ENCODE measurements at places on chromosomes 6 and 20.

GRCh38 chr6:52176550-52176949, 9.6 kb upstream of the IL17A start:
- DNase-seq = no peak

- no peak for DNase-seq
These were observed 111.6 kb downstream of the EPHA7 start for GRCh38 chr6:93307505-93308409.

- DNase-seq = no peak
These were observed 3.4 kb upstream of the SRC start for GRCh38 chr20:37342231-37343177.

GRCh38 chr6:165266191-165266590, 43.2 kb downstream of the C6orf118 start:
- DNase-seq = no peak

DNA sequence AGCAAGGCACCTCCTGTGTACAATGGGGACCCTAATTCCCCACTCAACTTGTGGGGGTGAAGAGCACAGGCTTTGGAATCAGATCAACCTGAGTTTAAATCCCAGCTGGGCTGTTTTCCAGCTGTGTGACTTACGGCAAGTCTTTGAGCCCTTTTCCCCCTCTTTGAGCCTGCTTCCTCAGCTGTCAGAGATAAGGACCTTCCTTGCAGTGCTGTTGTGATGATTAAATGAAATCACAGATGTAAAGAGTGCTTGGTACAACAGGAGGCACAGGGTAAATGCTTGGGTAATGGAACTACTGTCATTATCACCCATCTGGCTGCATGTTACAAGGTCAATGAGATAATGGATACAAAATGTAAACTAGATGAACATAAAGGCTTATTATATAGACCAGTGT, 3.2 kb downstream of the SNX21 start:
- DNase-seq = no peak

DNA sequence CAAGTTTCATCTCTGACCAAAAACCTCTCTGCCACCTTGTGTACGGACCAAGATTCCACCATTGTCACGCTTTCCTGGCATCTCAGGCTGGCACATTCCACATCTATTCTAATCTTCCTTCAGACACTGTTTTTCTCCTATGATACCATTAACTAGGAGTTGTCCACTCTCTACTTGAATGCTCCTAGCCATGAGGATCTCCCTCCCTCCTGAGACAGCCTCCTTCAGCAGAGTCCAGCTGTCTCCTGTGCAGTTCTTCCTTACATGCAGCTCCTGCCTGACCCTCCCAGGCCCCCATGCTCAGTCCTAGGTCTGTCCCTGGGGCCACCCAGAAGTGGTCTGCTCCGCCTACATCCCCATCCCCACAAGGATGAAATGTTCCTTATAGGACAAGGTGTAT, 90.9 kb downstream of the CHMP4B start:
- no peak for DNase-seq

DNA sequence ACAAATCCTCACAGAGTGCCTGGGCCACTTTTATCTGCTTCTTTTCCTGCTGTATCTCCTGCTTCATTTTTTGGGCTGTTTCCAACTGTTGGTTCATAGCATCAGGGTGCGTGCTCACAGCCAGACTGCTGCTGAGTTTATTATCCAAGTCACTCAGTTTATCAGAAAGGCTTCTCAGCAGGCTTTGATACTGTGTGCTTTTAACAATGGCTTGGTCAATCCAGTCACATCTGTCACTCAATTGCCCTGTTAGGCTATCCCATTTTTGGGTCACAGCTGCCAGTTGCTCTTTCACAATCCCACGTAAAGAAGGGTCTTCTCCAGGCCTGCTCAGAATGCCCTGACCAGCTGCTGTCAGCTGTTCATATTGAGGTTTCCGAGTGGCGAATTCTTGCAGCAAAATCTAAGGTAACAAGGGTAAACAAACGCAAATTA, 87.2 kb downstream of the DST start:
- DNase-seq = no peak

GRCh38 chr6:54473328-54473727, 165.1 kb downstream of the TINAG start:
- no peak for DNase-seq

DNA sequence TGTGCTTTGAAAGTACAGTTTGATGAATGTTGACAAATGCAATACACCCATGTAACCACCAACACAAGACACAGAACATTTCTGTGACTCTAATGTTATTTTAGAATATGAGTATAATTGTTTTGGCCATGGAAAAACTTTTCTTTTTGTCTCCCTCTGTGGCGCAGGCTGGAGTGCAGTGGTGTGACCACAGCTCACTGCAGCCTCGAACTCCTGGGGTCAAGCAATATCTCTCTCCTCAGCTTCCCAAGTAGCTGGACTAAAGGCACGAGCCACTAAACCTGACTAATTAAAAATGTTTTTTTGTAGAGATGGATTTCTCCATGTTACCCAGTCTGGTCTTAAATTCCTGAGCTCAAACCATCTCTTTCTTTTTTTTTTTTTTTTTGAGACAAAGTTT, 20.3 kb upstream of the BCAS4 start:
- no peak for DNase-seq

DNA sequence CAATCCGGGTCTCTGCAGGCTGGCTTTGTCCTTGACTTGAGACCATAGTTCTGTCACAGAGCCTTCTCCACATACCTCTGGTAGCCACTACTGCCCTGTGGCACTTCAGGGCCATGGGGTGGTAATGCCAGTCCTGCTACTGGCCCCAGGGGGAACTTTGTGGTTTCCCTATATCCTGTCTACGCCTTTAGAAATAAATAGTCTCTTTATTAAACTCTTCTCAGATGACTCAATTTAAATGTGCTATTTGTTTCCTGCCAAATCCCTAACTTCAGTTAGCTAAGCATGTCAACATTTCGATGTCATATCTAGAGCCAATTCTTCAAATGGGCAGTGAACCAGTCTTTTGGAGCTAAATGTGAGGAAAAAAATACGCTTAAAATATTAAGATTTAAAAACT, 60.1 kb downstream of the SEL1L2 start:
- no peak for DNase-seq

GRCh38 chr6:41054511-41054910, 1.5 kb downstream of the APOBEC2 start:
- DNase-seq = no peak

DNA sequence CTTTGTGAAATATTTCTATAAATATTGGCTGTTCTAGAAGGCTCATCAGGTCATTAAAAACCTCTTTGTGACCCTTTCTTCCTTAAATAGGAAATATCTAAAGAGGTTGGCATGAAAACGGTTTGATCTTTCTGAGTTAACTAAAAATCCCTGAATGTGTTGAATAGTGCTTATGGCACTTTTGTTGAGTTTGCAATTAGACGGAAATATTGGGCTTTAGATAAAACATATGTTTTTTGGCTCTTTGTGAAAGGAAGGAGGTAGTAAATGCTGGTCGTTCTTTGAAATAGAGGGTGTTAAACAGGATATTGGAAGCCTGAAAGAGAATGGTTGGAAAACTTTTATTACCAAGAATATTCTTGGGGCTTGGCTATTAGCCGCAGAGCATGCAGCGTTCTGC, 163.0 kb downstream of the ARID1B start:
- DNase-seq = no peak

DNA sequence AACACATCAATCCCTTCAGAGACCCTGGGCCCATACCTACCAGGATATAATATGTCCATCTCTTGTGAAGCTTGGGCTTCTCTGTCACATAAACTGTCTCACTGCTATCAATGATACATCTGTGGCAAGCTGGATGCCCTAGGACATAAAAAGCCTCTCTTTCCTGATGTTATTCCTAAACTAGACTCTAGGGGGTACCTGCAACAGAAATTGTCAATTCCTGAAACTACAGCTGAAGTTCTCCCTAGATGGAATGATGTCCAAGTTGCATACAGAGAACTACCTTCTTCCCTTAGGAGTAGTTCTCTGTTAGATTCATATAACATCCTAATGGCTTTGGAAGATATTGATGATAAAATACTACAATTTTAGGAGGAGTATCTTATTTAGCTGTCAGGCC, 35.8 kb downstream of the TBX18 start:
- no peak for DNase-seq

- DNase-seq = no peak
These were observed 18.4 kb downstream of the LAMA4 start for GRCh38 chr6:112235956-112236355.

GRCh38 chr6:20409427-20409971, 7.8 kb downstream of the E2F3 start:
- DNase-seq = no peak

DNA sequence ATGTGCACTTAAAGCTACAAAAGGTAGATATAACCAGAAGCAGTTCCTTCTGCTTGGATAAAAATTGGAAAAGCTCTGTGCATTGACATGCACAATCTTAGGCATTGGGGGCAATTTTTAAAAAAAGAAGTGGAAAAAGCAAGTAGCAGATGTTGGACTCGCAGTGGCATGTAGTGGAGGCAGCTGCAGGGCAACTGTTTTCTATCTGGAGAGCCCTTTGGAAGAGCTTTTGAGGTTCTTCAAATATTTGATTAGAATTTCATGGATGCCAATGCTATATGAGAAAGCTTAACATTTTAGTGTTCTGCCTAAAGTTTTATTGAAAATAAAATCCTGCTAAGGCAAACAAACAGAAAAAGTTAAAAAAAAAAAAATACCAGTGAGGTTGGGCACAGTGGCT, 388.3 kb upstream of the RNF217 start:
- no peak for DNase-seq

GRCh38 chr20:21266191-21266536, 37.0 kb upstream of the XRN2 start:
- no peak for DNase-seq

DNA sequence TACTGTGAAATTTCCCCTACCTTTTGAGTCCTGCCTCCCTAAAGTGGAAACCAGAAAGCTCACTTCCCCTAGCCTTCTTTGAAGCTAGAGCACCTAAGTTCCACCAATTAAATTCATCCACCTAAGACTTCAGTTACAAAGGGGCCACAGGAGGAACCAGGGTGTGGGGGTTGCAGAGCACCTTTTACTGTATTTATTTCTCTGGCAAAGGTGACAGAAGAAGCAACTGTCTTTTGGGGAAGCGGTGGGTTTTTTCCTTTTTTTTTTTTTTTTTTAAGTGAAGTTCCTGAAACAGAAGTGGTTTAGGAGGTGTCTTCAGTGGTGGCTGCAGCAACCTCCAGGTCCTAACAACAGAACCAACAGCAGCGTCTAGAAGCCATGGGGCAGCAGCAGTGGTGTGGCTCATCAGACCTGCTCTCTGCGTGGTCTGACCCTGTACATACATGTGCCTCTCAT, 13.1 kb downstream of the PSMB9 start:
- DNase-seq = no peak

DNA sequence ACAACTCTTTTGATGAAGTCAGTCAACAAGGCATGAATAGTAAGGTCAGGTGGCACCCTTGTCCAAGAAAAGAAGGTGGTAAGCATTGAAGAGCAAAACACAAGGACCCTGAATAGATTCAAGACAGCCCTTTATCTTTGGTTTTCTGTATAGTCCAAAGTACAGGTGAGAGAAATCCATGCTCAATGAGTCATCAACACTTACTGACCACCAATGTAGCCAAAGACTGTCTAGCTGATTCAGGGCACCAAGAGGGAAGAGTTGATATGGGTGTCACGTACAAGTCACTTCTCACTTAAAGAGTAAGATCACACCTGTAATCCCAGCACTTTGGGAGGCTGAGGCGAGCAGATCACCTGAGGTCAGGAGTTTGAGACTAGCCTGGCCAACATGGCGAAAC, 528.3 kb downstream of the CD83 start:
- DNase-seq = no peak
